ENCODE measurements at places on chromosomes 3 and 15. TPM values are rescaled to one million over a fixed set of nuclear protein-coding genes. Genes with fewer than 3 reads are reported as not detected.

- DNase-seq = no peak
Measured at GRCh38 chr3:45012577-45012976, 13.5 kb upstream of the CLEC3B start.

The EPHA6 gene
- total RNA-seq = under 0.01 TPM

- no peak for DNase-seq
Measured at GRCh38 chr15:99073008-99073717, 31.7 kb upstream of the SYNM start.

GRCh38 chr3:130340766-130341165 lies 4.7 kb upstream of the COL6A5 start:
- no peak for DNase-seq

The CCDC71 gene
- total RNA-seq = 19.5 TPM

The SEMA5B gene
- total RNA-seq = under 0.01 TPM

- peak; percentile 59 for DNase-seq
Measured at GRCh38 chr3:38004415-38005075, 14.0 kb downstream of the VILL start.

The UPK1B gene
- total RNA-seq = not detected

The KLF15 gene
- 1.7 TPM for total RNA-seq

- peak; percentile 69 for DNase-seq
Measured at GRCh38 chr15:78241017-78241416, 6.7 kb upstream of the ACSBG1 start.

GRCh38 chr15:74381481-74381880 lies 14.0 kb upstream of the CYP11A1 start:
- no peak for DNase-seq

DNA sequence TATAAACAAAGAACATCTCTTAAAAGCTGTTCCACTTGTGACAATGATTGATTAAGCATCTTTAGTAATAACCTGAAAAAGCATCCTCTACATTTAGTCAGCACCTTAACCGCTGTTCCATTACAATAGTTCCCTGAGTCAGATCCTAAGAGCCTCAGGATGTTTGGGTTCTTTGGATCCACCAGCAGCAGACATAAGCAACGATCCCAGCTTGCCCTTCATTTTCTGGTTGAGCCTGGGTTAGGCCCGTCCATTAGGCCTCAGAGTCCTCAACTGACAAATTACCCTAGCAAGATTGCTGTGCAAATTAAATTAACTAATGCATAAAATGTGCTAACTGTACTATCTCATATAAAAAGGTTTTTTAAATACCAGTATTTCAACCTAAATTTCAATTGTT lies 42.3 kb upstream of the ROBO1 start:
- DNase-seq = no peak

The PRSS50 gene
- total RNA-seq = not detected

DNA sequence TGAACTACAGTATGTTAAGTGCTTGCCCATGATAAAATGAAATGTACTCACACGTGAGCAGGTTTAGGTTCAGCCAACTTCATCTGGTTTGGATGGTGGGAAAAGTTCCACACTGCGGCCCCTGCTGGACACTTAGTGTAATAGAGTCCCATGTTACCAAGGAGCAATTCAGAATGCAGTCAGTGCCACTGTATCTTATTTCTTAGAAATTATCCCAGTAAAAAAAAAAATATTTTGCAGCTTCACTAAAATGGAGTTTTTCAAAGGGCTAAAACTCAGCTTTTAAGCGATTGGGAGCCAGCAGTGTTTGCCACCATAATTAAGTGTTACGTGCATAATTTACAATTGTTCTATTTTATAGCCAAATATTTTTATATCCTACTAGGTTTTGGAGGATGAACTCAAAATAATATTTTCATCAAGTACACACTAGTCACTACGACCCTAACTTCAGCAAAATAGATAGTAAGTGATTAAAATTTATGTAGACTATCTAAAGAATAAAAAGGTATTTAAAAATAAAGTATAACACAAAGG lies 371.7 kb upstream of the GBE1 start:
- DNase-seq = peak; percentile 73

The ACY1 gene
- 19.4 TPM for total RNA-seq

- DNase-seq = peak; percentile 56
Measured at GRCh38 chr3:119357190-119357589, 63.0 kb downstream of the ARHGAP31 start.

The RTP4 gene
- total RNA-seq = 5.2 TPM

DNA sequence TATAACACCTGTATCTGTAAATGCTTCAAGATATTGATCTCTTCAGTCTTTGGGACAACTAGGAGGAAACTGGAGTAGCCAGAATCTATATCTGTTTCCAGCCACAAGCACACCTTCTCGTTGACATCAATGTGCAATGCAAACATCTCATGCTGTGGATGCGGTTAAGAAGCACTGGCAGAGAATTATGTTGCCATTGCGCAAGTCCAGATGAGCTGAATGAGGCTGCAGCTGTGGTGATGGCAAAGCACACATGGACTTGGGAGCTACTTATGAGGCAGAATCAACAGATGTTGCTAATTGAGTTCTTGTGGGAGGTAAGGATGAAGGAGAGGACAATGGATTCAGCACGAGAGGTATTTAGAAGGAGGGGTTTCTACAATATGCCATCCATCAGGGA lies 90.9 kb downstream of the STRIT1 start:
- no peak for DNase-seq

DNA sequence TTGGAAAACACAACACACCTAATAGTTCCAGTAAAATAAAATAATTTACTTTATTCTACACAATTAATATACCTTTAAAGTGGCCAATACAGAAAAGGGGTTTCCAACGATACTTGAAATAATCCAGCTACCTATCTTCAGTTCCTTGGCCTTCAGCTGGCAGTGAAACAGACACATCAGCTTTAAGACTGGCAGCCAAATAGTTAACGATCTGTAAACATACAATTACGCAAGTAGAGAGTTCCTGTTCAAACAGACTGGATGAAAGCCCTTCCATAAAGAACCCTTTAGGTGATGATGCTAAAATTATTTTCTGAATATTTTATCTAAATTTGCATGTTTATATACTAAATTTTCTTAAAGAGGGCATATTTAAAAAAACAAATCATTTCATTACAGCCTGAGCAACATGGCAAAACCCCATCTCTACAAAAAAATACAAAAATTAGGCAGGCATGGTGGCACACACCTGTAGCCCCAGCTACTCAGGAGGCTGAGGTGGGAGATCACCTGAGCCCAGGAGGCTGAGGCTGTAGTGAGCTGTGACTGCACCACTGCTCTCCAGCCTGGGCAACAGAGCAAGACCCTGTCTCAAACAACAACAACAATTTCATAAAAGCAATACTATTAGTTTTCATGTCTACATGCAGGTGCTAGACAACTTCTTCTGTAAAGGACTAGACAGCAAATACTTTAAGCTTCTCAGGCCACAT lies 12.9 kb downstream of the DYNC1LI1 start:
- no peak for DNase-seq

The GDPGP1 gene
- 9.2 TPM for total RNA-seq

- no peak for DNase-seq
Measured at GRCh38 chr3:134711284-134711683, 60.5 kb upstream of the KY start.

- no peak for DNase-seq
Measured at GRCh38 chr15:81286621-81287121, 37.3 kb downstream of the STARD5 start.

The GNL3 gene
- total RNA-seq = 71.6 TPM

The CTXN2 gene
- not detected for total RNA-seq

The CCDC80 gene
- total RNA-seq = 13.0 TPM

- peak; percentile 73 for DNase-seq
Measured at GRCh38 chr15:65870889-65871533, 1.7 kb downstream of the RAB11A start.

The TMCO5A gene
- total RNA-seq = not detected

The SLC28A2 gene
- total RNA-seq = not detected

The PEX11A gene
- total RNA-seq = 3.6 TPM

The POC1A gene
- 6.4 TPM for total RNA-seq

The SLC28A1 gene
- total RNA-seq = under 0.01 TPM

- no peak for DNase-seq
Measured at GRCh38 chr3:42489116-42489936, 13.1 kb upstream of the VIPR1 start.

GRCh38 chr3:99965077-99965476 lies 147.4 kb downstream of the CMSS1 start:
- DNase-seq = peak; percentile 75

DNA sequence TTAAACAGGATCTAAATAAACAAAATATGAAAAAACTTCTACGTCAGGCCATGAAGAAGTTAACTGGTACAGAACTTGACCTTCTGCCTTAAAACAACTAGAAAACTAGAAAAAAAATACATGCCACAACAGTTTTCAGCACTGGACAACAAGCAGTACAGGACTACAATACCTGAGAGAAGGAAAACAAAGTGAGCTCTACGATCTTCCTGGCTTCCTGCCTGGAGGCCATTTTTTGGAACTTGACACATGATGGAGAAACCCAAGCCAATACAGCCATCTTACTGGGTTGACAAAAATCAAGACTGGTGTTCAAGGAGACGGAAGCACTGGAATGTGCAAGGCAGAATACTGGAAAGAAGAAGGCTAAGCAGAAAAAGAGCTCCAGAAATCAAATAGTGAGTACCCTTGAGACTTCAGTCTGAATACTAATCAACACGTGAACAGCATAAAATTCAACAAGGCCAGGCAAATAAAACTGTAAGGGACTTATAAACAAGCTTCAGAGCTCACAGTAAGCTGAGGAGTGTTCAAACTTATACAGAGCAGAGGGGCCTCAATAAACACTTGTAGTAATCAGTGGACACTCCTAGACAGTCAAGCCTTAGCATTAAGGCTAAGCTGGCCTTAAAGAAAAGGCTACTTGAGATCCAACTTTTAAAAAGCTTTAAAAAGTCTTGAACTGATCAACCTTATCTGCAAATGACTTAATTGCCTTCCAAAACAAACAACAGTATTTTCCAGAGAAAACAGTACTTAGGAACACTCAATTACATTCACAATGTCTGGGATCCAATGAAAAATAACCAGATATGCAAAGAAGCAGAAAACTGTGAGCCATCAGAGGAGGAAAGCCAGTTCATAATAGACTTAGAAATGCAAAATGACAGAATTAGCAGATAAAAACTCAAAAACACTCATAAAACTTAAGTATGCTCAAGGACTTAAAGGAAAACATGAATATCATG lies 63.2 kb downstream of the DLG1 start:
- no peak for DNase-seq

GRCh38 chr15:47675735-47676134 lies 41.6 kb upstream of the SEMA6D start:
- DNase-seq = no peak

The CYP19A1 gene
- not detected for total RNA-seq

The PSMA4 gene
- total RNA-seq = 213 TPM

DNA sequence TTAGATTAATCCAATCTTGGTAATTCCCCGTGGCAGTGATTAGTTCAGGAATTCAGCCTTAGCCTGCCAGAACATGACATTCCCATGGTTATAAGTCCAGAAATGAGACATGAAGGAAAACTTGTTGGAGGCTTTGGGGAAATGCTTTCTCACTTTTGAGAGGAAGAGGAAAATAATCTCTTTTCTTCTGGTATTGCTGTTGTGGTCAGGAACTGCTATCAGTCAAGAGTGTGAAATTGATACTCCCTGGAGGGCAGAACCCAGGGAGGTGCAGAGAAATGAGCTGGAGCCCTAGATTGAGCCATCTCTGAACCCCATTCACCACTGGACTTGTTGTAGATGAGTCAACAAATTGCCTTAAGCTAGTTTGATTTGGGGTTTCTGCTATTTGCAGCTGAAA lies 38.6 kb upstream of the APH1B start:
- no peak for DNase-seq

The ALPK3 gene
- total RNA-seq = 19.5 TPM

DNA sequence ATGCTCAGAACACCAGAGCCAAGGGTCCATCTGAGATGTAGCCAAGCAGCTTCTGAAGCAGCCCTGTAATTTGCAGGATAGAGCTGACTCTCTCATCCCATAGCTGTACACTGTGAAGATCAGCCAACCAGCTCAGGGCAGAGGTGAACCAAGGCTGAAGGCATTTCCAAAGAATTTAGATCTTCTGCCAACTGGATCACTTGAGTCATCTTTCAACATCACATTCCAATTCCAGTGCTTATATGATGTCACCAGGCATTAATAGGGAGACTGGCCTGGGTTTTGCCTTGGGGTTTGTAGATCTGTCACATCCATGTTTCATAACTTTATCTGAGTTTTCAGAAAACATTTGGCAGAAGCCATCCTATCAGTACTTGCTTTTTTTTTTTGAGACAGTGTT lies 98.2 kb downstream of the NR2F2 start:
- peak; percentile 43 for DNase-seq

- DNase-seq = no peak
Measured at GRCh38 chr15:68502398-68502901, 70.5 kb upstream of the ITGA11 start.

DNA sequence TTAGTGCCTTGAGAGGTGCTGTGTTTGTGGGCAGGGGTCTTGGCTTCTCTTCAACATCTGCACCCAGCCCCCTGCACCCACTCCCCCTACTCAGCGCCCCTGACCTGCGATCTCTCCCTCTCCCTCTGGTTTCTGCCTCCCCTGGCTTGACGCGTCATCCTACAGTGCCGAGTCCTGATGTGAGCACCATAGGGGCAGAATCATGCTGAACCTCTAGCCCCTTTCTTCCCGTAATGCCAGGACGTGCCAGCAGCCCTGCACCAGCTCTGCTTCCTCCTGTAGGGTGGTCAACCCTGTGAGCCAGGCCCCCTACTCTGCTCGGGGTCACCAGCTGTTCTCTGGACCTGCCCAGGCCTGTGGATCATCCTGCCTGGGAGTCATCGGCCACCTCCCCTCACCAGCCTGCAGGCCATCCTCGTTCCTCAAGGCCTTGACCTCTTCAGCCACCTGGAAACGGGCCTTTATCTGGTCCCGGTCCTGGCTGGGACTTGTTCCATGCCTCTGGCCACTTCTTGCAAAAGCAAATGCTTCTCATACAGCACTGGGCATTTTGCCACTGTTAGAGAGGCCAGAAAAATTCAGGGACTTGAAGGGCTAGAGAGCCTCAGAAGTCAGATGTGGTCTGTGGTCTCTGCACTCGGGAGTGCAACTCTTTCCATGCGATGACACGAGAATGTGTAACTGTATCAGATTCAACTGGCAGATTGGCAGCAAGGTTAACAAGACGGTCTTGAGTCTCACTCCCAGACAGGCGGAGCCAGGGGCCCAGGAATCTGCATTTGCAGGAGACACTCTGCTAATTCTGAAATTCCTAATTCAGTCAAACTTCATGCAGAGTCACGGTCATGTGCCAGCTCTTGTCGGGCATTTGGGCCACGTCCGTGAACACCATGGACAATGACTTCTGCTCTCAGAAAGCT lies 16.7 kb upstream of the KLF15 start:
- no peak for DNase-seq

All from dermis microvascular lymphatic vessel endothelial cell (primary cell).